Placental epithelial cell (primary cell): ENCODE measurements at places on chromosomes 7 and 10. TPM values are rescaled to one million over a fixed set of nuclear protein-coding genes. Genes with fewer than 3 reads are reported as not detected.

The VAX1 gene
- total RNA-seq = not detected in 2 replicates

The SCRN1 gene
- total RNA-seq = 78.9 and 112 TPM in 2 replicates

The FGFR2 gene
- 16.1 and 32.0 TPM in 2 replicates for total RNA-seq

The GPR141 gene
- not detected in 2 replicates for total RNA-seq

The BMPER gene
- 3.5 and 11.4 TPM in 2 replicates for total RNA-seq

The SFRP4 gene
- total RNA-seq = 0.79 TPM in 1 of 2 replicates, not detected in the other

The GRM8 gene
- 0.43 TPM in 1 of 2 replicates, not detected in the other for total RNA-seq

The MOGAT3 gene
- total RNA-seq = not detected in 2 replicates

The PON1 gene
- not detected in 2 replicates for total RNA-seq

The CRPPA gene
- total RNA-seq = 1.6 and 3.1 TPM in 2 replicates

The SUN3 gene
- total RNA-seq = 0.11 TPM in 1 of 2 replicates, not detected in the other

The ITGA8 gene
- total RNA-seq = under 0.01 TPM in 1 of 2 replicates, not detected in the other
